Activated CD4-positive, alpha-beta T cell treated with anti-CD3 and anti-CD28 coated beads, Interleukin-2, amount 10 ng/mL, durations not matched to agents 7 days and 5 days (primary cell): ENCODE measurements at places on chromosomes 13 and 19. TPM values are rescaled to one million over a fixed set of nuclear protein-coding genes. Genes with fewer than 3 reads are reported as not detected.
A peak's percentile ranks its signal among the peaks of the same experiment; 100 is the strongest.

The CCNE1 gene
- 45.3 TPM for total RNA-seq

The SPPL2B gene
- 69.9 TPM for total RNA-seq

The KLK6 gene
- total RNA-seq, result not detected

The OR10H1 gene
- total RNA-seq, result not detected

The TEX26 gene
- total RNA-seq, result not detected

The PCP2 gene
- total RNA-seq, result 1.2 TPM

The GJB2 gene
- 5.6 TPM for total RNA-seq

DNA sequence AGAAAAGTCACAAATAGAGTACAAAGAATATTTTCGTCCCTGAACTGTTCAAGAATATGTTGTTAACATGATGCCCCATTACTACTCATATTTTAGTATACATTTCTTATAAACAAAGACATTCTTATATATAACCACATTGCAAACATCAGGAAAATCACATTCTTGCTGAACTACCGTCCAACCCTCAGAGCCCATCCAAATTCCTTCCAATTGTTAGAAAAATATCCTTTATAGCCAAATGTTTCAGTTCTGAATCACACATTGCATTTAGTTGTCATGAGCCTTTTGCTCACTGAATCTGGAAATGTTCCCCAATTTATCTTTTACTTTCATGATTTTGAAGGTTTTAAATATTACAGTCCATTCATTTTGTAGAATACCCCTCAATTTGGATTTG is 467.8 kb upstream of the ARGLU1 start:
- no peak for DNase-seq

- DNase-seq, result no peak
Measured at GRCh38 chr13:30789166-30789862, 54.0 kb downstream of the ALOX5AP start.

DNA sequence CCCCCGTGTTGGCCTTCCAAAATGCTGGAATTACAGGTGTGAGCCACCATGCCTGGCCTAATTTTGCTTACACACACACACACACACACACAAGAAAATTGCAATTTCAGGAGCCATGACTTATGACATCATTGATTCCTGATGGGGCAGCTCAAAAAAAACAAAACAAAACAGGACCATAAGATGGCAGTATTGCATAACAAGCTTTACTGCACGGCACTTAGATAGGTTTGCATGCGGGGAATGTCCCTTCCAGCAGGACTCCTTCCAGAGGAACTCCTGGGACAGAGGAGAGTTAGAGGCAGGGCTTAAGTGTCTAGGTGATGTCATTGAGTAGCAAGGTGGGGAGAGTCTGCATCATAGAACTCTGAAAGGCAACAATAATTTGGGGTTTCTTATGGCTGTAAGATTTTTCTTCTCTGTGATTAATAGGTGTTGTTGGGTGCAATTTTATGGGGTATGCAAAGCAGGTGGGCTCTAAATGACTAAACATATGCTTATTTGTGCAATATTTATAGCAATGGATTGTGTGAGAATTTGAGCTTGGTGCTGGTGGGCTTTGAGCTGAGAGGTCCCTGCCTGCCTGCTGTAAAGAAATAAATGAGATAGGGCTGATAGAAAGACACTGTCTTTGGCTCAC is 9.0 kb upstream of the ACSBG2 start:
- peak; percentile 16 for DNase-seq

DNA sequence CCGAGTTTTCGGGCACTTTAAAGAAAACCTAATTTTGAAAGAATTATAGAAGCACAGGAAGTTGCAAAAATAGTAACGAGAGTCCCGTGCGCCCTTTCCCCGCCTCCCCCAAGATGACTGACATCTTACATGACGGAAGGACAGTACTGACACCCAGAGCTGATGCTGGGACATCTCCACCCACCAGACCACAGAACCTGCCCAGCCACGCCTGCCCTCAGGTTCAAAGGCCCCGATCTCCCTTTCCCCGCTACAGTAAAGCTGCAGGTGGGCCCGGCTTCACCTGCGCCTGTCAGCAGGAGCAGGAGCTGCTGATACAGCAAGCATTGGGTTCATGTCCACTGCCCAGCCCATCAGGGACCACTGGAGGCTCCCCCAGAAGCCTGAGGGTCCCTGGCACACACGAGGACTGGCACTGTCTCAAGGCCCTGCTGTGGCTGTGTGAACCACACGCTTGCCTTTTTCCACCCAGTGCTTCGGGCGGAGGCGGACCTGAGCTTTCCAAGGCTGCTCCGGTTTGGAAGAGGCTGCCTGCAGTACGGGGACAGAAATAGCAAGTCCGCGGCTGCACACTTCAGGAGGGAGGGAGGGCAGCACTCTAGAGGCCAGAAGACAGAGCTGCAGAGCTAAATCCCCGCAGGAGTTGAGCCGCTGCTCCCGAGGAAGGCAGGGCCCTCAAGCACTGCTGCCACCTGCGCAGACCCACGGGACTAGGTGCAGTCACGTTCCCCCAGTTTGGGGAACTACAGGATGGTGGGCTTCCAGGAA is 8.7 kb downstream of the MAP2K2 start:
- peak; percentile 86 for DNase-seq

- no peak for DNase-seq
Measured at GRCh38 chr19:55700813-55701212, 25.8 kb downstream of the EPN1 start.

DNA sequence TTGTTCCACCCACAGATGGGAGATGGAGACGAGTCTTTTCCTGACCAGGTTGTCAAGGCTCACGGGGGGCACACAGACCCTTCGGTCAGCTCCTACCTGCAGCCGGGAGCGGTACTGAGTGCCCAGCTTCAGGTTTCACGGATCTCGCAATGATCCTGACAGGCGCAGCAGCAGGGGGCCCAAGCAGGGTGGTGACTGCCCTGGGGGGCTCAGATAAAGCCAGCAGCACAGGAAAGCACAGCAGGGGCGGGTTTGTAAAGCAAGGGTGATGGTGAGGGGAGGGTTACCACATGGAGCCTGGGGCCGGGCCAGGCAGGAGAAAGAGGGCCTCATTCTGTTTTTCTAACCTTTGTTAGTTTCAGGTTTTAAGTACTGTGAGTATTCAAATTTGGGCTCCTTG is 41.7 kb upstream of the ATP11A start:
- no peak for DNase-seq

DNA sequence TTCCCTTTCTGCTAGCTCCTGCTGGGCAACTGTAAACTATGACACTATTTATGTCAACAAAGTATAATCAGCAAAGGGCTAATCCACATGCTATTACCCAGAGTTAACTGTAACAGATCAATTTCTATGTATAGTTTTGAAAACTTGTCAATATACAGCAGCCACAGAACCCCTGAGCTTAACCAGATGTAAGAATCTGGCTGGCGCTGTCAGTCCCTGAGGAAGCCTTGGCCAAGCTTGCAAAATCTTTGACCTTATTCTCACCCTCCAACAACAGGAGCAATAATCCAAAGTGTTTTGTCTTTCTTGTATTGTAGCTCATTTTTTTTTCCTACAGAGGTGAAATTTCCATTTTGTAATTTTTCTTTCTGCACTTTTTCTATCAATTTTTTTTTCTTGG is 1230.1 kb upstream of the SLC10A2 start:
- no peak for DNase-seq

DNA sequence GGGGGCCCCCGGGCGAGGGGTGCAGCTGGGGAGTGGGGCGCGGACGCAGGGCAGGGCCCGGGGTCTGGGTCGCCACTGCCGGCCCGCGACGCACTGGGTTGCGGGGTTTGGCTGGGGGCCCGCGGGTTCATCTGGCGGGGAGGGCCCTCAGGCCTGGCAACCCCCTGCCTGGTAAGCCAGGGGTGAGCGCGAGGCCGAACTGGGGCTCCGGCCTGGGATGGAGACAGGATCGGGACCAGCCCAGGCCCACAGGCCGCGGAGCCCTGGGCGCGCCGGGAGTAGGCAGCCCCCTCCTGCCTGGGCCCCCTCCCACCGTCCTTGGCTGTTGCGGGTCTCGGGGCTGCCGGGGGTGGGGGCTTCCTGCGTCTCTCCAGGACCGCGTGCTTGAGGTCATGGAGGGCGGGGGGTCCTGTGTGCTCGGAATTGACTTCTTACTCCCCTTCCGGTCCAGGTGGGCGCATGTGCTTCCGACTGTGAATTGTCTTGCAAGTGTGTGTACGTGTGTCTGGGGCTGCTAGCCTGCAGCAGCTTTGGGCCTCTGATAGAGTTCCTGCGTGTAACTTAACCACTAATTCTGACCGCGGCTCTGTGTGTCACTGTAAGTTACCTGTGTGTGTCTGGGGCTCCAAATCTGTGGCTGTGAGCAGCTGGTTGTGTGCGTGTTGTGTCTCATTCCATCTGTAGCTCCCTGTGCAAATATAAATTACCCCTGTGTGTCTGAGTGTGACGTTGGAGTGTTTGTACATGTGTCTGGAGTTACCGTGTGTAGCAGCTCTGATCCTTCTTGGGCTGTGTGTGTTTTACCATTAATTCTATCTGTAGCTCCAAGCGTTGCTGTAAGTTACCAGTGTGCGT is 751 bp downstream of the GRAMD1A start:
- DNase-seq, result peak; percentile 66

GRCh38 chr13:106314417-106314816 is 221.0 kb downstream of the EFNB2 start:
- DNase-seq, result no peak

- DNase-seq, result no peak
Measured at GRCh38 chr13:108120302-108120701, 95.0 kb downstream of the LIG4 start.

DNA sequence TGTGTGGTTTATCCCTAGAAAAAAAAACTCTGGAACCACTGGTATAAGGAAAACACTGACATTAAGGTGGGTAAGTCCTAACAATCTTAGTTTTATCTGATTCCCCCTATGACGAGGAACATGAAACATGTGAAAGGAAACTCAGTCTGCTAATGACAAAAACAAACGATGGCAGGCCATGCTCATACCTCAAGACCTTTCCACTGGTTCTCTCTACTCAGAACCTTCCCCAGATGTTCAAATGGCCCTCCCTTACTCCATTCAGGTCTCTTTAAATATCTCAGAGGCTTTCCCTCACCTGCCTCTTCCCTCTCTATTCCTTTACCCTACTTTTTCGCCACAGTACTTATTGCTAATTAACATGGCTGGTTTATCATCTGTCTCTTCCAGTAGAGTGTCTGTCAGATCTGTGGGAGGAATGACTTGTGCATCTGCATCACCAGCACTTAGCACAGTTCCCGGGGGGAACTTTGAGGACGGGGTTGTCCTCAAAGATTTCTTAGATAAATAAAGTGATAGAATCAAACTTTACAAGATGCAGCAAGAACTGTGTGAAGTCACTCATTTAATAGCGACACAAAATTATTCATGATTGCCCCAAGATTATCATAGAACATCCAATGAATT is 1.5 kb downstream of the TUBGCP3 start:
- no peak for DNase-seq

DNA sequence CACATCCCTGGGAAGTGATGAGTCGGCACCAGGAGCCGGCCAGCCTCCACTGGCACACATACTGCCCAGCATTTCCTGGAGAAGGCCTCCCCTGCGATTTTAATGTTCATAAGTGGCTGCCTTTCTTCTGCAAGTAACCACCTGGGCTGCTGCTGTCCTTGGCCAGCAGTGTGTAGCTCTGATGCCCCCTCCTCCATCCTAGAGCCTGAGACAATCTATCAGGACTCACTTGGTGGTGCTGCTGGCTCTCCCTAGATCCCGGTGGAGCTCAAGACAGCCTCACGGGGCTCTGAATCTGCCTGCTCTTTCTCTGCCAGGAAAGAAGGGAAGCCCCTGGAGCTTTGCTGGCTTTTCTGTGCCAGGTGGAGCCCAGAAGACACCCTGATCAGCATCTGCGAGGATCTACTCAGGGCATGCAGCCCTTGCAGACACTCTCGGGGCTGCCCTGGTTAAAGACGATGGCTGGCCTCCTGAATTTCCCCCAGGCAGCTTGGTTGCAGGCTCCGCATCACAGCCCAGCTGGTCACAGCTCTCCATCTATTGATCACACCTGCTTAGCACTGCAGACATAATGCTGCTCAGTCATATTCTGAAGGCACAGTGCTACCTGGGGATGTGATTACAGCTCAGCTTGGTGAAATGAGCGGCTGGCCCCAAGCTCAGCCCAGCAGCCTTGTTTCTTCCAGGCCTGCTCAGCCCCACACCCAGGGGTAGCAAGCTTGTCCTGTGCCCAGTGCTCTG is 122.3 kb downstream of the ZDHHC20 start:
- DNase-seq, result no peak

- peak; percentile 23 for DNase-seq
Measured at GRCh38 chr19:49453757-49454240, 774 bp downstream of the ALDH16A1 start.

- DNase-seq, result no peak
Measured at GRCh38 chr13:96822895-96823294, 171.4 kb downstream of the OXGR1 start.

GRCh38 chr19:46715975-46716671 is 791 bp downstream of the PRKD2 start:
- DNase-seq, result no peak

- no peak for DNase-seq
Measured at GRCh38 chr19:48797103-48797502, 13.7 kb downstream of the BCAT2 start.

- no peak for DNase-seq
Measured at GRCh38 chr19:44573627-44574026, 39.7 kb upstream of the IGSF23 start.

GRCh38 chr19:6773323-6773931 is 919 bp downstream of the VAV1 start:
- DNase-seq, result peak; percentile 61
